Fibroblast of skin of left quadriceps (primary cell): ENCODE measurements at places on chromosomes 11 and 22.

- DNase-seq, result no peak
Observed at GRCh38 chr11:6755303-6755952, 16.3 kb downstream of the OR2AG2 start.

DNA sequence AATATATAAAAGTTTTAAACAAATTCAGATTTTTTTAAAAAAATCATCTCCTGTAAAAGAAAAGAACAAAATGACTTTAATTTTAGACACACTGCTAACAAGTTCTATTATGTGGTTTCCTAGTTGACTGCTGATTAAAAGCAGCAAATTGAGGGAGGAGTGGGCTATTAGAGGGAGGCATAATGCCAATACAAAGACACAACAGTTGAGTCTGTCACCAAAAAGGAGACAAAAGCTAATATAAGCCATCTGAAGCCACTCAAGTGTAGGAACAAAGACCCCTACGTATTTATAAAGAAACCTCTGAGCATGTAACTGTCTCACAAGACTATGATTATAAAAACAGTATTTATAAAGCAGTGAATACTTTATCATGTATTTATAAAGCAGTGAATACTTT lies 28.6 kb downstream of the TMEM123 start:
- DNase-seq, result no peak

DNA sequence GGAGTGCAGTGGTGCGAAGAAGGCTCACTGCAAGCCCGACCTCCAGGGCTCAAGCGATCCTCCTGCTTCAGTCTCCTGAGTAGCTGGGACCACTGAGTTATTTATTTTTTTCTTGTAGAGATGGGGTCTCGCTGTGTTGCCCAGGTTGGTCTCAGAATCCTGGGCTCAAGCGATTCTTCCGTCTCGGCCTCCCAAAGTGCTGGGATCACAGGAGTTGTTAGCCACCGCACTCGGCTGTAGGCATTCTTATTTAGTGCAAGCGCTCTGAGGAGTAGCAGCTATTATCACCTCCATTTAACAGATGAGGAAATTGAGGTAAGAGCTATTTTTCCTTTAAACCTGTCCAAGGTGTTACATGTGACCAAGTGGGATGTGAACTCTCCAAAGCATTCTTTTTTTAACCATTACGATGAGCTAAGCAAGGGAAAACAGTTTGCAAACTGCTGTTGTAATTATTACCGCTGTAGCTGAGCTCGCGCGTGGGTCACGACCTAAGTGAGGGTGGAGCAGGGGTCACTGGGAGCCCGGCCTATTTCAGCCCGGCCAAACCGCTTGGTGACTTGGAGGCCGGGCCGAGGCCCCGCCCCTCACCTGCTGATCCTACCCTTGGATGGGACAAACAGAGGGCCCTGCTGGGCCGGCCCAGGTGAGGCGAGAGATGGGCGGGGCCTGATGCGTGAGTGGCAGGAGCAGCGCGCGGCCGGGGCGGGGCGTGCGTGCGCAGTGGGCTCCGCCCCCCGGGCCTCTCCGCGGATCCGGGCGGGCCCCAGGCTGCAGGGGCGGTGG lies 449 bp upstream of the KREMEN1 start:
- DNase-seq, result peak; percentile 39

GRCh38 chr11:125933030-125933813 lies 12.6 kb upstream of the VSIG10L2 start:
- DNase-seq, result no peak

DNA sequence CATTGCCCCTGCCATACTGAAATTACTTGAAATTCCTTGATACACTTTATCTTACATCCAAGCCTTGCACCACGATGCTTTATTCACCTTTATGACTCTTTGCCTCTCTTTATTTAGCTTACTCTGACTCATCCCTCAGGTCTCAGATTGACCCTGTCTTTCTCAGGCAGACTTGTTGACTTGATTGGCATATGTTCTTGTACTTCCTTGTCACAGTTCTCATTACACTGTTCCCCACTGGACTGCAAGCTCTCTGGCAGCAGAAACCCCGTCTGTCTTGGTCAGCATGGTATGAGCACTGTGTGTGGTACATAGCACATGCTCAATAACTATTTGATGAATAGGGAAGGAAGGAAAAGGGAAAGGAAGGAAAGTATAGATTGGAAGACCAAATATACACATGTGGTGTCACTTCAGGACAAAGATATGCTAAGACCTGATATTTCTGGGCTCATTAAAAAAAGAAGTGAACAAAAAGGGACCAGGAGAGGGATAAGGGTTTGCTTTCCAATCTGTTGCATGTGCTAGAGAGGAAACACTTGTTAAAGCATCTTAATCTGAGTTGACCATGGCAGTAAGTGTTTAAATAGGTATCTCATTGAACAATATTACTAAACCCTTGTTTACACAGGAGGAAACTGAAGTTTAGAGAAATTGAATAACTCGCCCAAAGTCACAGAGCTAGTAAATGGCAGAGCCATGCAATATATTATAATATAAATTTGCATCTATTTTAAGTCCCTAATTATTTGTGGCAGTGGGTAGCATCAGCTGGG lies 7.2 kb downstream of the LYVE1 start:
- no peak for DNase-seq

DNA sequence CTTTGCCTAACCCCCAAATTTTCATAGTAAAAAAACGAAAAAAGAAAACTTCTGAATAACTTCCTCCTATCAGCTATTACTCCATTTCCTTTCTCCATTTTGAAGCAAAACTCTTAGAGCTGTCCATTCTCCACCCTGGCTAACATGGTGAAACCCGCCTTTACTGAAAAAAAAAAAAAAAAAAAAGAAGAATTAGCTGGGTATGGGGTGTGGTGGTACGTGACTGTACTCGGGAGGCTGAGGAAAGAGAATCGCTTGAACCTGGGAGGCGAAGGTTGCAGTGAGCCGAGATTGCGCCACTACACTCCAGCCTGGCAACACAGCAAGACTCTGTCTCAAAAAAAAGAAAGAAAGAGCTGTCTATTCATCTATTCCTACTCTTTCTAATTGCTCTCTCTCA lies 11.3 kb upstream of the NXF1 start:
- no peak for DNase-seq

- no peak for DNase-seq
Observed at GRCh38 chr22:36923131-36923788, 9.8 kb downstream of the CSF2RB start.

GRCh38 chr11:74476536-74476935 lies 9.2 kb upstream of the KCNE3 start:
- no peak for DNase-seq

DNA sequence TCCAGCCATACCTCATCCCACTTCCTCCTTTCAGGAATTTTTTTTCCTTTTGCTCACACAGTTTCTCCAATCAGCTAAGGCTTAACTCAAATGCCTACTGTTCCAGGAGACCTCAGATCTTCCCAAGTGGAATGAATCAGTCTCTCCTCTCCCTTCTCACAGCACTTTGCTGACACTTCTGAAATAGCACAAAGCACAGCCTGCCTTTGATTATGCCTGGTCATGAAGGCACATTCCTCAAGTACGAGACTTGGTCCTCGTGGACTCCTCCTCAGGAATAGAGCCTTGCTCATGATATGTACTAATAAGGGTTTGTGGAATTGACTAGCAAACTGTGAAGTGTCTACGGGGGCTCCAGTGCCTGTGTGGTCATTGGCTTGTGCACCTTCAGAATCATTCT lies 176.7 kb upstream of the TENM4 start:
- no peak for DNase-seq

- DNase-seq, result peak; percentile 14
Observed at GRCh38 chr11:70109006-70109405, 30.9 kb downstream of the ANO1 start.

- peak; percentile 37 for DNase-seq
Observed at GRCh38 chr11:129247135-129247534, 55.0 kb upstream of the ARHGAP32 start.

- DNase-seq, result no peak
Observed at GRCh38 chr11:42225664-42226063, 766.2 kb upstream of the LRRC4C start.

DNA sequence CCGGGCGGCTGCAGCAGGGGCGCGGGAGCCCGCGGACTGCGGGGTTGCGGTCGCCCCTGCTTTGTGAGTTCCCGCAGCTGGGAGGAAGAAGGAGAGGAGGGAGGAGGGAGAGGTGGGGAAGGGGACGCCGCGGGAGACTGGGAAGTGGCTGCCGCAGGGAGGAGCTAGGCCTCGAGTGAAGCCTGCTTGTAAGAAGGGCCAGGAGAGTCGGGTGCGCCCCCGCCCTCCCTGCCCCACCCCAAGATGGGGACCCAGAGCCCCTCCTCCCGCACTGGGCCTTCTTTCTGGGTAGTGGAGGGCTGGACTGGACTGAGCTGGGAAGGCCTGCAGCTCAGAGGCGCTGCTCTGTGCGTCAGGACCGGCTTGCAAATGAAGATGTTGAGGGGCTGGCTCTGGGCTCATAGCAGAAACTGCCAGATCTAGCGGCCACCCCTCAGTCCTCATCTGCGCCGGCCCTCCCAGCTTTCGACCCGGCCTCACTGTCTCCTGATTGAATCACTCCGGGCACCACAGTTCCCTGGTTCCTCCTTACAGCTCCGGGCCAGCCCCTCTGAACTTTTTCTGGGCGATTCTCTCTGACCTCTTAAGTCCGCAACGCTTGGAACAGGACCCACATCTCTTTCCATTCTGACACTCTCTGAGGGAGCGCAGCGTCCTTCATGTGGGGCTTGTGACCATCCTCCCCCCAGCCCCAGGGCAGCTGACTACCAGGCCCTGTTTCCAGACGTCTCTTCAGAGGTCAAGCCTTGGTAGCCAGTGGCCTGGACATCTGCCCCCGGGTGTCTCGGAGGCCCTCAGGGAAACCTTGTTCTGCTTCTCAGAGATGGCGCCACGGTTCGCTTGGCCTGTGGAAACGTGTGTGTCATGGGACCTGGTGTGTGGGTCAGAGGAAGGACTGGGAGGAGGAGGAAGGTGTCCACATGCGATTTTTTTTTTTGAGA lies 21.9 kb downstream of the SERPINH1 start:
- no peak for DNase-seq

GRCh38 chr11:15830741-15831428 lies 525.5 kb downstream of the SOX6 start:
- DNase-seq, result no peak

DNA sequence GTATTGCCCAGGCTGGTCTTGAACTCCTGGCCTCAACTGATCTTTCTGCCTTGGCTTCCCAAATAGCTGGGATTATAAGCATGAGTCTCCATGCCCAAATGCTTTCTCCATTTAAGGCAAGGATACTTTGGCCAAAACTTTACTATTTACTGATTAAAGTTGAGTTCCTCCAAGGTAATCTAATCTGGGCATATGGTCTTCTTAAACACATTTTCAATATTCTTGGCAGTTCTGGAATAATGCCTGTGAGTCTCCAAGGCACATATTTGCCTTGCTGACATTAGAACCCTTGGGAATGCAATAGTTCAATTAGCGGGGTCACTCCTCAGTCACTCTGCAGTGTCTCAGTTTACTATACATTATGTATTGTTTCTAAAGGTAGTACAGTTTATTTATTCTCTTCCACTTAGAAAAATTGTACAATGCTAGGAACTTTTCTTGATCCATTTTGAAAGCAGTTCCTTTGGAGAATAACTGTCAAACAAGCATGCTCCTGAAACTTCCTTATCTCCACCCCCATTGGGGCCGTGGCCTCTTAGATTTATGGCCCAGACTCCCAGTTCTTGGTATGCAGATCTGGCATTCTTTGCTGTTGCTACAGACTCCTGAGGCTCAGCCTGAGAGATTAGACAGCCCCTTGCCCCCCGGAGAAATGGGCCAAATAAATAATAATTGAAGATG lies 13.1 kb upstream of the RAB38 start:
- DNase-seq, result no peak

GRCh38 chr11:33553486-33553885 lies 147.1 kb downstream of the C11orf91 start:
- no peak for DNase-seq

GRCh38 chr11:64859542-64860414 lies 15.3 kb upstream of the CDC42BPG start:
- no peak for DNase-seq

GRCh38 chr11:133041928-133042882 lies 490.1 kb downstream of the OPCML start:
- DNase-seq, result no peak

DNA sequence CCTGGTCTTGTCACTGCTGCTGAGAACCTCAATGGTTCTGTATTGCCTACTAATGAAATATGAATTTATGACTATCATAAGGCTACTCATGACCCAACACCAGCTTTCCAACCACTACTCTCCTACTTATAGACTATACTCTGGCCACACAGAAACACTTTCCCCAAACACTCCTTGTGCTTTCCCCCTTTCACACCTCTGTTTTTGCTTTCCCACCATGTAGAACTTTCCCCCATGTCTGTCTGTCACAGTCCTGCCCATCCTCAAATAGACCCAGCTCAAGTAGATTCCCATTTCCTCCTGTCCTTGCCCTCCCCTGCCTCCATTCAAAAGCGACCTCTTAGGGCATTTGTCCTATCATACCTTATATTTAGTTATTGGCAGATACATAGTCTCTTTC lies 105.9 kb downstream of the ARFGAP2 start:
- DNase-seq, result no peak

GRCh38 chr22:23138584-23139435 lies 3.0 kb downstream of the RSPH14 start:
- DNase-seq, result no peak

GRCh38 chr11:127943763-127944162 lies 643.6 kb downstream of the ETS1 start:
- no peak for DNase-seq

- no peak for DNase-seq
Observed at GRCh38 chr11:126840201-126840886, 160.2 kb downstream of the KIRREL3 start.

- no peak for DNase-seq
Observed at GRCh38 chr11:95625164-95625900, 164.2 kb downstream of the FAM76B start.

DNA sequence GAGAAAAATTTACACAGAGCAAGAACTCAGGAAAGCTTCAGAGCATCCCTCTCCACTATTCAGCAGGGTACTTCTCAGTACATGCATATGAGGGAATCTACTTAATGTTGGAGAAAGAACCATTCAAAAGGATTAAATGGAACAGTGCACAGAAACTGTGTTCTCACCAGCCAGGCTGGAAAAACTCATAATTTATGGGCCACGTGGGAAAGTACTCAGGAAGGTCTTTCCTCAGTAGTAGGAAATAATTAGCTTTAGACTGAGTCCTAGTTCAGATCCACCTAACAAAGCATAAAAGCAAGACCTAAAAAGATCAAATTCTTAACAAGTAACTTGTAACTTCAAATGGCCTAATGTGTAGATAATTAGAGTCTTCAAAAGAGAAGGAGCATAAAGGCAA lies 134.0 kb downstream of the FAM76B start:
- DNase-seq, result no peak

DNA sequence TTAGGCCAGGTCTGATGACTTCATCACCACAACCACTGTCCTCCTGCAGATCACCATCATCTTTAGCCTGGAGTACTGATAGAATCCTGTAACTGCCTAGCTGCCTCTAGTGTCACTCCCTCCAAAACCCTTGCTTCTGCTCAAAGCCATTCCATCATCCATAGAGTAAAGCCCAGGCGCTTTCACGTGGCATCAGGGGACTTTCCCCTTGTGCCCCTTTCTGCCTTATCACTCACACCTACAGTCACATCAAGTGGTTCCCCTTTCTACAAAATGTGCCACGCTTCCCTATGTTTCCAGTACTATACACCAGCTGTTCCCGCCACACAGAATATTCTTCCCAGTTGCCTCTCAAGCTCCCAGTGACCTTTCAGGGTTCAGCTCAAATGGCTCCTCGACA lies 75.9 kb downstream of the MN1 start:
- no peak for DNase-seq
